T-cell (primary cell): ENCODE measurements at places on chromosomes 7 and 10. TPM values are rescaled to one million over a fixed set of nuclear protein-coding genes. Genes with fewer than 3 reads are reported as not detected.

Gene CRYGN
- 1.0 TPM for total RNA-seq

Gene TMEM60
- 13.0 TPM for total RNA-seq

Gene NKX1-2
- total RNA-seq, result 0.12 TPM

Gene C10orf143
- 14.6 TPM for total RNA-seq

Gene TRPV6
- total RNA-seq, result not detected

Gene ABCB1
- 25.8 TPM for total RNA-seq

GRCh38 chr7:126411032-126411820, 841.5 kb downstream of the GRM8 start:
- H3K36me3 ChIP-seq, result no peaks in the 10 kb centered on the region
- no peak overlapping the region for H3K4me3 ChIP-seq
- no peaks in the 10 kb centered on the region for H3K4me1 ChIP-seq
- H3K27me3 ChIP-seq, result no peaks in the 10 kb centered on the region
- H3K27ac ChIP-seq, result no peak overlapping the region

GRCh38 chr10:260819-261429, 125.7 kb downstream of the ZMYND11 start:
- no peaks in the 10 kb centered on the region for H3K27me3 ChIP-seq
- H3K36me3 ChIP-seq, result peaks cover 4% of the 10 kb centered on the region
- DNase-seq, result no peak

- H3K4me1 ChIP-seq, result no peaks in the 10 kb centered on the region
- no peak overlapping the region for H3K27ac ChIP-seq
- H3K4me3 ChIP-seq, result no peak overlapping the region
- H3K27me3 ChIP-seq, result no peaks in the 10 kb centered on the region
- no peaks in the 10 kb centered on the region for H3K36me3 ChIP-seq
- DNase-seq, result no peak
Measured at GRCh38 chr10:80938903-80939302, 401.2 kb downstream of the SH2D4B start.

DNA sequence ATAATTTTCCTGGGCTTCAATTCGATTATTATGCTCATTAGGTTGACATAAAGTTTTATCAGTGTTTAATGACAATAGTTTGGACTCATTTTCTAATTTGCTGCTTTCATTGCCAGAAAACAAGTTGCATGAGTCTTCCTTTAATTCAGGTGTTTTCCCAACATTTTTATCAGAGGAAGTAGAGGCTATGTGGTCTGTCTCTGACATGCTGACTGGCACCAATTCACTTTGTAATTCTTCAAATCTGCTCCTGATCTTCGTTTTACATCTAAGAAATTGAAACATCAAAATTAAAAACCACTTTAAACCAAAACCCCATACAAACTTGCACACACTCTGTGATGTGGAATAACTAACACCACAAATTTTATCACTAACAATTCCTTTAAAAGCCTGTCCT, 10.9 kb downstream of the CCDC186 start:
- H3K4me1 ChIP-seq, result peaks cover 8% of the 10 kb centered on the region
- no peak for DNase-seq
- no peaks in the 10 kb centered on the region for H3K27me3 ChIP-seq

DNA sequence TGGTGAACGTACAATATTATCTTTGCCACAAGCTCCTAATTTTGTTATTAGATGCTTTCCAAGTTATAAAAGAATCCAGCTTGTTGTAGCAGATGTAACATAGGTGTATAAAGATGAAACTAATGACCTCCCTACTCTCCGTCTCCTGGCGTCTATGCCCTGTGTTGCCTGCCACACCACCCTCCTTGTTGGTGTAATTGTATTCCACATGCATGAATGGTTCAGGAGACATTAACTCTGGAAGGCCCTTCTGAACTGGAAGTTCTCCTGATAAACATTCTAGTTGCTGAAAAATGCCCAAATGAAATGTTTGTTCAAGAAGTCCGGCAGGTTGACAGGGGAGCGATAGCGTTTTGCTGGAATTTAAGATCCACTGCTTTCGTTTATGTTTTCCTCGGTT, 53.9 kb upstream of the SEPHS1 start:
- H3K4me3 ChIP-seq, result no peak overlapping the region

DNA sequence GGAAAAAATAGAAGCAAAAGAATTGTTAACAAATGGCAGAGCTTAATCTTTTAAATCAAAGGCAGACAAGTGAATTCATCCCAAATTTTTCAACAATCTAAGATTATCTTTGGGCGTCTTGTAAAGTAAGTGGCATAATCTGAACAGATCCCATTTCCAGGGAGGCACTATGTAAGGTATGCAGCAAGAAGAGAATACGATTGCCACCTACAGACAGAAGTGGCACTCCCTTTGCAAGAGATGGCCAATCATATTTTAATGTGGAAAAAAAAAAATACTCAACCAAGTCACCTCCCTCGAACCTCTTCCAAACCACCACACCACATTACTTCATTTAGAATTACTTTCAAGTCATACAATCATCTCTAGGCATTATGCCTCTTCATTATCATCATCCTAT, 4.0 kb downstream of the GFRA1 start:
- H3K4me3 ChIP-seq, result no peak overlapping the region
- H3K4me1 ChIP-seq, result peaks cover 11% of the 10 kb centered on the region
- no peaks in the 10 kb centered on the region for H3K36me3 ChIP-seq

DNA sequence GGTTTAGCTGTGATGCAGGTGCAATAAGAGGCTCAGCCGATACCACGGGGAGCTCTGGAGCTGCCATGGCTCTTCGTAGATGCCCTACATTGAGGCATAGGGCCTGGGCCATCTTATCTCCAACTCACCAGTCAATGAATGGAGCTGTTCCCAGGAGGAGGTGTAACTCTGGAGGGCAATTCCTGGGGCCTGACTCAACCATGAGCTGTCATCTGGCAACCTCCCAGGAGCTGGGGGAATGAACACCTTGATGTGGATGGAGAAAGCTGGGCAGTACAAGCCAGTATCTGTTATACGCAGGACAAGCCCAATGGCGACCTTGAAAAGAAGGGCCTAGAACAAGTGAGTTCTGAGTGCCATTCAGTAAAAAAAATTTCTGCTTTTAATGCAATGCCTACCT, 224.0 kb upstream of the PLXDC2 start:
- no peak for DNase-seq
- H3K4me3 ChIP-seq, result no peak overlapping the region
- no peaks in the 10 kb centered on the region for H3K36me3 ChIP-seq
- no peaks in the 10 kb centered on the region for H3K4me1 ChIP-seq
- no peak overlapping the region for H3K27ac ChIP-seq

- H3K27ac ChIP-seq, result no peak overlapping the region
- peaks cover 43% of the 10 kb centered on the region for H3K27me3 ChIP-seq
- H3K4me3 ChIP-seq, result no peak overlapping the region
- no peaks in the 10 kb centered on the region for H3K36me3 ChIP-seq
- no peaks in the 10 kb centered on the region for H3K4me1 ChIP-seq
Measured at GRCh38 chr7:1758028-1758858, 88.2 kb downstream of the ELFN1 start.
